ENCODE measurements at places on chromosomes 4 and X.

DNA sequence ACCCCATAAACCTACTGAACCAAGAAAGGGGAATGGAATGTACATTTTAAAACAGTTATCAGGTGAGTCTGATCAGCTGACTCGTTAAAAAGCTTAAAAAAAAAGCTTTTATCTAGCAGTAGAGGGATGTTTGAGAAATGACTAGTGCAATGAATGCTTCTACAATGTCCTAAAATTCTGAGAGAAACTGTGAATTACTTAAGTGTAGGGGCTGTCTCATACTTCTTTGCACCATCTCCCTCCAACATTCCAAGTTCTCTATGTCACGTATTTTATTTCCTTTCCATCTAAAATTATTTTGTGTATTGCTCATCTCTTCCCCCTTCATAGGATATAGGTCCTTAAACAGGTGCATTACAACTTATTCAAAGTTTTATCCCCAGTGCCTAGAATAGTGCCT lies 11.9 kb upstream of the AREG start:
- DNase-seq: no peak

DNA sequence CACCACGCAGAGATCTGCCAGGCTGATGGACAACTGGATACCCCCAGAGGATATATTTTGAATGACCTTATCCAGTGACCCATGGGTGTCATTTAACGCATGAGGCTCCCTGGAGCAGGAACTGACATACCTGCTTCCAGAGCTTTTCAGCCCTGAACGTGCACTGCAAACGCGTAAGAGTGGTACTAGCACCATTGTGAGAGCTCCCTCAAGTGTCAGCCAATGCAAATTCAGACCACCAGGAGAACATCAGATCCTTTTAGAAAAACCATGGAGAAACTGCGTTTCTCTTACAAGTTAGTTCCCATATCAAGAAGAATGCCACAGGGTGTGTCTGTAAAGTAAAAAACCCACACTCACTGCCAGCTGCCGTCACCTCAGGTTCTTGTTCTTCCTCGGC lies 7.3 kb downstream of the TREX2 start:
- DNase-seq: no peak

DNA sequence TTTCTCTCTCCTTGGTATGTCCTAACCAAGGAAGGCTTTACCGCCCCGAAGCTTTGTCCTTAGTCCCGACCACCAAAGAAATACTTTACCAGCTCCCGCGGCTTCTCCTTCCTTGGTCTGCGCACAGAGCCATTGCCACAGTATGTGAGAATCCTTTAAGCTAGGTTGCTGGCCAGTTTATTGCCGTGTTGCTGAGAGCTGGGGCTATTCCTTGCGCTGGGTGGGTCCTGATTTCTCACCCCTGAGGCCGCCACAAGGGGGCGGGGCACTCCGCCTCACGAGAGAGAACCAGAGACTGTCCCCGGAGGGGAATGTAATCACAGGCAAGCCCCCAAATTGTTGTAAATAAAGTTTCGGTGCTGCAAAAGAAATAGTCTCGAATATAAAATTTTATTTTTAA lies 331.0 kb upstream of the PCDH10 start:
- no peak for DNase-seq

GRCh38 chr4:153318696-153319320 lies 25.7 kb upstream of the MND1 start:
- no peak for DNase-seq

- no peak for DNase-seq
These were observed 179.2 kb downstream of the AMELX start for GRCh38 chrX:11472381-11472780.

DNA sequence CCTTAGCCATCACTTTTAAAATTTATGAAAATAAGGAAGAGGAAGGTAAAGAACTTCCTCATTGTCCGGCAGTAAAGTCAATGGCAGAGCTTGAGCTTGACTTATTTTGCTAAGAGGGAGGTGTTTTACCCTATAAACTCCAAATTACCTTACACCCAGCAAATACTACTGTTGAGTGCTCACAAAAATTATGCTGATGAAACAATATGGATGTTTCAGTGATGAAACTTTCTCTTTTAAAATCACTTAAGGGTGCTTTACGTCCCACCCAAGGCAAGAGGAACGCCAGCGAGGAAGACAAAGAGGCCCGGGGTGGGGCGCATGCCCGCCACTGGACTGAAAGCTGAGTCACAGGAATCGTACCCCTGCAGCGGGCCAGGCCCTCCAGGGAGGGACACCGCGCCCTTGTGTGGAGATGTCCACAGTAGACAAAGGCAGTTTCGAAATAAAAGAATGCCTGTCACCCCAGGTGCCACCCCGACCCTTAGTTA lies 560 bp upstream of the TMSB4X start:
- no peak for DNase-seq

- peak; percentile 11 for DNase-seq
These were observed 15.8 kb downstream of the DHRSX start for GRCh38 chrX:2484721-2485648.

GRCh38 chr4:2934077-2934812 lies 29.0 kb downstream of the NOP14 start:
- DNase-seq: no peak

- peak; percentile 40 for DNase-seq
These were observed 250.4 kb downstream of the PTTG2 start for GRCh38 chr4:38210396-38211114.

DNA sequence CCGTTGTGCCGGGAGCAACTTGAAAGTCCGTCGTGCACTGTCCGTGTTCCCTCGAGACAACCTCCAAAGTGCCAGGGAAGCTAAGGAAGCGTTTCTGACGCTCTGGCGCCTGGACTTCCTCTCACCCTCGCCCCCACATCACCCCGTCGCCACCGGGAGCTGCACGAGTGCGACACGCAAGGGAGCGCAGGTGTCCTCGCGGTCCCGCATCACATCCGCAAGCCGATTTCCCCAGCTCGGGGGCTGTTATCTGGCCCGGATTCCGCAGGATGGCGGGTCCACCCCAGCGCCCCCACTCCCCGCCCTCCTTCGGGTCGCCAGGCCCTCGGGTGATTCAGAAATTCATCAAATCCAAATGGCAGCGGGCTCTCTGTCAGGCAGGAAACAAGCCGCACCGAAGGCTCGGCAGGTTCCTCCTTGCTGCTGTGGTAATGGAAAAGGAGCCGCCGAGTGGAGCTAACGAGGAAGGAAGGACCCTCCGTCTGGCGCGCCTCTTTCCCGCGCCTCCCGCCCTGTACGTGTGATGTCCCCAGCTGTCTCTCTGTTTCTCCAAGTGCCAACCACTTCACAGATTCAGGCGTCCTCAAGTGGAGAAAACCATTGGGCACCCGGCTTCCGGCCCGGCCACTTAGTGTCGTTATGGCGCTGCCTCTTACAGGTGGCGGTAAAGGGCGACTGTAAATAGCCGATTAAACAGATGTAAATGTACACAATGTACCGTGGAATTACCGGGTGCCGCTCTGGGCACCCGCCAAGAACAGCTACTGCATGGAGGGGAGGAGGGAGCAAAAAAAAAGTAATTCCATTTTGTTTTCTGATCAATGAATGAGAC lies 921 bp upstream of the SETD7 start:
- DNase-seq: no peak

DNA sequence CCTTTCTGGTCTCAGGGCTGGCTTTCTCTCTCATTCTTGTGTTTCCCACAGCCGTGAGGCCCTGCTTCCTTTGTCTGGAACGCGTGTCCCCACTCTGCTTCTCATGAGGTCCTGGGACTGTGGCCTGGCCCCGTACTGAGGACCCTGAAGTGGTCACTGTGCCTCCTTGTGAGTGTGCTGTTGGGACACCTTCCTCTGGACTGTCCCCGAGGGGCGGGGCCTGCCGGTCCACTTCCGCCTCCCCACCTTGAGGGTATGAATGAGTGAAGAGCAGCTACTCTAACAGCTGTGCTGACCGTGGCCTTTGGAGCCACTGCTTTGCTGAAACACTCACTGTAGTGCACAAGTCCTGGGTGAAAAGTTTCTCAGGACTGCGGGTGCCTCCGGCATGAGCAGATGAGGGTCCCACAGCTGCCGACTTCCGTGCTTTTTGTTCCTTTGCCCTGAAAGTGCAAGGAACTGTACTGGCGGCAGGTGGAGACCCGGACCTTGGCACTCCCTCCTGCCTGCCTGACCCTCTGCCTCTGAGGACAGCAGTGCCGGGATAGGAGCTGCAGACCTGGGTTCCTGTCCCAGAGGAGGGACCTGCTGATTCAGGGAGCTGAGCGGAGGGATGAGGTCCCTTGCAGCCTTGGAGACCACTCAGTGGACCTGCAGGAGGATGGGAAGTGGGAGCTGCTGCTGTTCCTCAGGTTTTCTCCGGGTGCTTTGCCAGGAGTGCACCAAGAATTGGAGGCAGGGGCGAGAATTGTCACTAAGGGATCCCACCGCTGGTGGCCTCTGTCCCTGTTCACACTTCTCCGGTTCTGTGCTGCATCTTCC lies 38.0 kb downstream of the HTT-AS start:
- DNase-seq: no peak

- no peak for DNase-seq
These were observed 43.7 kb downstream of the RPS3A start for GRCh38 chr4:151143162-151143561.

- DNase-seq: no peak
These were observed 162.1 kb downstream of the HHIP start for GRCh38 chr4:144808034-144808433.

DNA sequence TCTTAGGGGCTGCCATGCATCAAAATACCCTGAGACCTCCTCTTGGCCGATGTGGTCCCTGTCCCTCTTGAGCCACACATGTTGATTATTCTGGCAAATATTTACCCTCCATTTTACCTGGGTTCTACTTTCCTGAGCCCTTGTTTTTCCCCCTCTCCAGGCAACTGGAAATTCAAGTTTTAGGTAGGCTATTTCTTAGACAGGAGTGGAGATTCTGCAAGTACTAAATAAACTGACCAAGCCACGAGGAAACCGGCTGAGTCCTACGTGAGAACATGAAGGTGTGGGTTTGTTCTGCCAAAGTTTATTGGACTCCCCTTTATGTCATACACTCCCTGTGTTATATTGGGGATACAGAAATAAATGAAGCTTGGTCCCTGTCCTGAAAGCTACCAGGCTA lies 88.1 kb downstream of the RTL5 start:
- DNase-seq: no peak

- no peak for DNase-seq
These were observed 4.0 kb downstream of the TXK start for GRCh38 chr4:48130100-48130499.

DNA sequence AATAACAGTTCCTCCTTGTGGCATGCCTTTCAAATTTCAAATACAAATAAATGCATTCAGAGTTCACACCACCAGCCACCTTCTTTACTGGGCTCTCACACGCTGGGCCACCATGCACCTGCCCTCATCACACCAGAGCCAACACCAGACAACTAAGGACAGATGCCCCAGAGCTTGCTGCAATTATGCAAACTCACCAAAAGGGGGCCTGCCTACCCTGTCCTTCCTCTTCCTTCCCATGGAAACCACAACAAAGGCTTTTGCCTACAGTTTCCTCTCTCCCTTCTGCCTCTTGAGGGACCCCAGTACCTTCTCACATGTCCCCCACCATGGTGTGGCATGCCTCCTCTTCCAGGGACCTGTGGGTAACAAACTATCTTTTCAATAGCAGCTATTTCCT lies 1333.9 kb upstream of the TENM3 start:
- DNase-seq: no peak

- no peak for DNase-seq
These were observed 1333.0 kb downstream of the PCDH19 start for GRCh38 chrX:99077099-99077498.

- DNase-seq: no peak
These were observed 333.8 kb upstream of the GRIA3 start for GRCh38 chrX:122850326-122850725.

GRCh38 chr4:6918338-6918737 lies 8.7 kb downstream of the TBC1D14 start:
- no peak for DNase-seq

GRCh38 chrX:132508834-132509233 lies 20.0 kb upstream of the MBNL3 start:
- DNase-seq: no peak

GRCh38 chrX:12929701-12930100 lies 23.3 kb downstream of the TLR8 start:
- no peak for DNase-seq

DNA sequence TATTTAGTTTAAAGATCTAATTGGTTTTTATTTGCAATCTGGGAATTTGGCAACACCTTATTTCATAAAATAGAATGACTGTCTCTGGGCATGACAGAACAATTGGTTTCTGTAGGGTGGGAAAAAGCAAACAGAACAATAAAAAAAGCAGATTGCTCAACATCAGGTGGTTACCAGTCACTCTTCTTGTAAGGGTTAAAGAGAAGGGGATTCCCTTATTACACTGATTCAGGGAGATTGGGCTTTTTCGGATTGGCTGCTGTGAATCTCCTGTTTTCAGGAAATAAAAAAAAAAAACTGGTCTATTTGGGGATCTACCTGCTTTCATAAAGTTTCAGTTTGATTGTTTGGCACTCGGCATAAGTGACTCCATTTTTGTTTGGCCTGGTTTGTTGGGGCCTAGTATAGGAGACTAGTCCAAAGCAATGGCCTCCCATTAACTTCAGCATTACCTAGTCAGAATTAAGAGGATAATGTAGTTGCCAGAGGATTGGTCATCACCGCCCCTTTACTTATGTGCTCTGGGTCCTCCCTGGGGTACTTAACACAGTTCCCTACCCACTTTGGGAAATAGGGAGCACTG lies 380.5 kb downstream of the IDS start:
- DNase-seq: no peak

GRCh38 chr4:81688085-81688484 lies 216.4 kb upstream of the RASGEF1B start:
- DNase-seq: no peak

- DNase-seq: no peak
These were observed 30.1 kb downstream of the SPATA18 start for GRCh38 chr4:52081216-52081615.

DNA sequence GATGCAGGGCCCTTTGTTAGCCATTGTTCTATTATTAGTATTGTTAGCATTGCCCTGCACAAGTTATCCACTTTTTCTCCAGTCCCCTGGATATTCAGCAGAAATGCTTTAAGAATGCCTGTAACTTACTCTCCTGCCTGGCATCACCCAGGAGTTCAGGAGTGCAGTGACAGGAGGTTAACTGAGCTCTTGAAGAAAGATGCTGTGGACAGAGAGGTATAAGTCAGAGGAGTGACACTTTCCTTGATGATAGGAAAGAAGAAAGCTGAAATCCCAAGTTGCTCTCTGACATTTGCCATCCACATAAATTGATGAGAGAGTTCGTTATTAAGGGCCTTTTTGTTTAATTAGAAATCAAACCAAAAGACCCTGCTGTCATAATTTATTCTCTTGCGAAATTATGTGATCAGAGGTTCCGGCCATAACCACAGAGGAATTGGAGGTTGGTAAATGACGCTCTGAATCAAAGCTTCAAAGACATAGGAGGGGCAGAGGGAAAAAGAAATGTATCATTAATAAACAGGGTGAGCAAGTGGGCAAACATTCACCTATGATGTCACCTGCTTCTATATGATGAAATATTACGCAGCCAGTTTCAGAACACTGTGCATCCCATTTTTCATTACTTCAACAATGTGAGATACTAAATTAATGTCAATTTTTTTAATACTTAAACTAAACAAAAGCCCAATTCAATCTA lies 230.2 kb upstream of the JADE1 start:
- DNase-seq: no peak

DNA sequence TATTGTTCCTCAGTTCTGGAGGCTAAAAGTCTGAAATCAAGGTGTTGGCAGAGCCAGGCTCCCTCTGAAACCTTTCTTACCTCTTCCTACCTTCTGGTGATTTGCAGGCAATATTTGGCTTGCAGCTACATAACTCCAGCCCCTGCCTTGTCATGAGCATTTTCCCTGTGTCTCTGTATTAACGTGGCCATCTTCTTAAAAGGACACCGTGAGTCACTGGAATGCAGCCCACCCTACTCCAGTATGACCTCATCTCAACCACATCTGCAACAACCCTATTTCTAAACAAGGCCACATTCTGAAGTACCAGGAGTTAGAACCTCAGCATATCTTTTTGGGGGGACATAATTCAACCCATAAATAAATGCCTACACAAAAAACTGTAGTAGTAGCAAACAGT lies 40.7 kb downstream of the FANCB start:
- no peak for DNase-seq
